Stimulated activated CD4-positive, alpha-beta T cell treated with anti-CD3 and anti-CD28 coated beads, Interleukin-4, amount 100 ng/mL, for 4 hours (primary cell): ENCODE measurements at places on chromosomes 12 and 14.

GRCh38 chr12:57452181-57452936 lies 2.7 kb upstream of the INHBE start:
- DNase-seq: no peak

DNA sequence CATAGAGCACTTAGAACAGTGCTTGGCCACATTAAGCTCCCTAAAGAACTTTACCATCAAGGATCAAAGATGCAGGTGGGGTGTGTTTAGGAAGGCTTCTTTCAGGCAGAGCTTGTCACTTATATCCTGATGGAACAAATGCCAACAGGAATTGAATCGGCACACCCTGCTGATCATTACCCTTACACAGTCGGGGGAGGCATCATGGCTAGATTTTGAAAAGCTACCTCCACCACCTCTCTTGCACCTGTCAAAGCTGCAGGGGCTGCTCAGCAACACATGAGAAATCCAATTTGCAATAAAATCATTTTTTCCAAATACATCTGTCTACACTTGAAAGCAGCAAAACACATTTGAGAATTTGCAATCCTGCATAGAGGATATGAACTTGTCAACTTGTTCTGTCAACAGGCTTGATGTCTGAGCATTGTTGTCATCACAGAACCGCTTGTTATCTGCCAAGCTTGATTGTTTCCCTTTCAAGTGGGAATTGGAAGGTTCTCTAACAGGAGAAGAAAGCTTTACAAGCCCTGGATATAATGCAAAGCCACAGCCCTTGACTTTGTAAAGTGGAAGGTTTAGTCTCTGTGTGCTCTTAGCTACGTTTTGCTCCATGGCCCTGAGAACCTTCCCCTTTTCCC lies 24.6 kb upstream of the TRIM9 start:
- DNase-seq: no peak

GRCh38 chr12:117120787-117121186 lies 21.6 kb upstream of the TESC start:
- no peak for DNase-seq

DNA sequence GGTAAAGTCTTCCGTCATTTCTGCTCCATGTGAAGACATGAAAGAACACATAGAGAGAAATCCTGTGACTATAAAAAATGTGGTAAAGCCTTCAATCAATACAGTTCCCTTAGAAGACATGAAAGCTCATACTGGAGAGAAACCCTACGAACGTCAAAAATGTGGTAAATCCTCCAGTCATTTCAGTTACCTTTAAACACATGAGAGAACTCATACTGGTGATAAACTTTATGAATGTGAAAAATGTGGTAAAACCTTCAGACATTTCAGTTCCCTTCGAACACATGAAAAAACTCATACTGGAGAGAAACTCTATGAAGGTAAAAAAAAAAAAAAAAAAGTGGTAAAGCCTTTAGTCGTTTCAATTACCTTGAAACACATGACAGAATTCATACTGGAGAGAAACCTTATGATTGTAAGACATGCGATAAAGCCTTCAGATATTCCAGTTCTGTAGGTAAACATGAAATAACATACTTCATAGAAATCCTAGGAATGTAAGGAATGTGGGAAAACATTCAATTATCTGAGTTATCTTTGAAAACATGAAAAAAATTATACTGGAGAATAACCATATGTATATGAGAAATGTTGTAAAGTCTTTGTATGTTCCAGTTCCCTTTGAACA lies 60.4 kb downstream of the MAP4K5 start:
- DNase-seq: no peak

DNA sequence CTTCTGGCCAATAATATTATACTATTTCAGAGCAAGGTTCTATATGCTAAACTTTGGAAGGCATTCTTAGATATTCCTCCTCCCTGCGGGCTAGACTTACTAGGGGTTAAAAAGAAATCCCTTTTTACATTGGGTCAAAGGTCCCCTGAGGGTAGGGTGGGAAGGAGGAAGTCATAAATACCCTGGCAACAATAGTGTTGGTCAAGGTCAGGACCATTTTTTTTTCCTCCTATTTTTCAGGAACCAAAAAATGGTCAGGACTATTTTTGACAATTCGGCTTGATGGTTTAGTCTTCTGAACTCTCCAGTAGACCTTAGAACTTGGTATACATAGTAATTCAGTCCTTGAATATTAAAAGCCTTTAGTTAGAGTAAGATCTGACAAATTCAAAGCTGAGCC lies 4.5 kb upstream of the NANOG start:
- DNase-seq: no peak

DNA sequence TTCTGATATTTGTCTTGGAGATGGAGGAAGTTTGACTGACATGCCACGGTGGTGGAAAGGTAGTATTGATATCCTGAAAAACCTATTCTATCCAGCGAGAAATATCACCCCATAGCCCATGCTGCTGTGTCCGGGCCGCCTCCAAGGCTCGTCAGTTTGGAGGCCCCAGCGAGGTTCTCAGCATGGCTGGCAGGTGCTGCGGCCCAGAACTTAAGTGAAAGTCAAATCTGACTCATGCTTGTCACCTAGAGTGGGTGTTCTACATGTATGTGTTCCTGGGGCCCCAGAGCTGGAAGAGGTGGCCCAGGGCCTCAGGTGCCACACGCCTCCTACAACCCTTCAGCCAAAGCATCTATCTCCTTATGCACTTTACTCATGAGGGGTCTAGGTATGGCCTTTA lies 92.9 kb downstream of the GCH1 start:
- DNase-seq: no peak

- DNase-seq: no peak
These were observed 86.9 kb downstream of the RIN3 start for GRCh38 chr14:92600318-92601053.

DNA sequence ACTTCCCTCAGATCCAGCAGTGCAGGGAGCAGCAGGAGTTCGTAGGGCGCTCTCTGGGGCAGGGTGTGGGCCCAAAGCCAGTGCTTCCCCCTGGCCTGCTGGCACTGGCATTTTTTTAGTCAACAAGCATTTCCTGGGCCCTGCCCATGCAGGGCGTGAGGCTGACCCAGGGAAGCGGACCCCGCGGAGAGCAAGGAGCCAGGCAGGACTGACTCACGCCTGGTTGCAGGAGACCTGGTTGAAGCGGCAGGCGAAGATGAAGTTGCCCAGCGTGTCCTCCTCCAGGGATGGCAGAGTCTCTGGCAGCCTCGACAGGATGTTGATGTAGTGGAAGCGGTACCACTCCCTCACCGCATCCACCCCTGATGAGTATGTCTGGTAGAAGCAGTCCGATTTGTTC lies 13.5 kb downstream of the SCNN1A start:
- no peak for DNase-seq

DNA sequence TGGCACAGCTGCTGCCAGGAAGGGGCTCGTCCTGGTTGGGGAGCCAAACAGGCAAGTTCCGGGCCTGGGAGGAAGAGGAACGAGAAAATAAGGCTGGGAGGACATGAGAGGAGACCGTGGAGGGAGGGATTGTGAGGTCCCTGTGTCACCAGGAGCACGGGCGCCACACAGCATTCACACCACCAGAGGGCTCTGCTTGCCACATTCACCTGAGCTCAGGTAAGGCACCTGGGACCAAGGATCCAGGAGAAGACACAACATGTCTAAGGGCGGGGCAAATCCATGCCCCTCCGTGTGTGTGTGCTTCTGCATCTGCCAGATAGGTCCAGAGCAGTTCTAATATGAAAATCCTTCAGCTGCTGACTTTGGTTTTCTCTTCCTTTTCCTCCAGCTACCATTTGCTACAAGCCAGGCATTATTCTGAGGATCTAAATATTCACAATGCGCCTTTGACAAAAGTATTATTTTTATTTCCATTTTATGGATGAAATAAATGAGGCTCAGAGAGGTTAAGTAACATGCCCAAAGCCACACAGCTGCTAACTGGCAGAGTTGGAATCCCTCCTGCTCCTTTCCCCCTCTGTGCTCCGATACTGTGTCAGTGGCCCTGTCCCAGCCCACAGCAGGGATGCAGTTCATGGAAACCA lies 14.6 kb downstream of the RAPGEF3 start:
- DNase-seq: peak; percentile 58

DNA sequence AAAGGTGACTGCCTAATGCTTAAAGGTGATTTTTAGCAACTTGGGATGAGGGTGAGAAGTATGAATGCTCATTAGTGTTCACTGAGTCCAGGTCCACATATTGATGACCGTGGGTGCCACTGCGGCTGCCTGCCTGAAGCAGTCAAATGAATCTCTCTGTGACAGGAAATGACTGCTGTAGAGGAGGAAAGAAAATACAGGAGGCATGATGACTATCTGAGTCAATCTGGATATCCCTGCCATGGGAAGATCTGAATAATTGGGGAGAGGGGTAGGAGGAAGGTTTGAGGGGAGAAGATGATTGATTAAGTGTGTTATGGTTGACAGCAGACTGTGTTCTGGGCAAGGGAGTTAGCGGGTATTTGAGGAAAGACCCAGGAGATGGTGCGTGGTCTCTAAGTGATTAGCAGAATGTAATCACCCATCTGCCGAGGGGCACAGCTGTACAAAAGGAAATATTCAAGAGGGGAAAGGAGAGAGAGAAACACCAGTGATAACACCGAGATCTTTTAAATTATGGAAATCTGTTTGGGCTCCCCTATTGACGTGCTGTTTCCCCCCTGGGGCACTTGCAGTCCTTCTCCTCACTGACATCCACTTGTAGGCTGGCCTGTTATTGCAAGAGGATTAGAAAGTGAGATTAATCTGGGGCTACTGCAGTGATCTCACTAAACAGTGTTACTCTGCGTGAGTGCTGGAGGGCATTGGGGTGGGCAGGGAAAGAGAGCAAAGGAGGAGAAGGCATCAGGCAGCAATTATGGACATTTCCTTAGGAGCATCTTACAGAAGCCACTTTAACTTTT lies 97.7 kb downstream of the AKAP6 start:
- DNase-seq: no peak

GRCh38 chr14:55107766-55108554 lies 21.1 kb upstream of the LGALS3 start:
- peak; percentile 30 for DNase-seq

DNA sequence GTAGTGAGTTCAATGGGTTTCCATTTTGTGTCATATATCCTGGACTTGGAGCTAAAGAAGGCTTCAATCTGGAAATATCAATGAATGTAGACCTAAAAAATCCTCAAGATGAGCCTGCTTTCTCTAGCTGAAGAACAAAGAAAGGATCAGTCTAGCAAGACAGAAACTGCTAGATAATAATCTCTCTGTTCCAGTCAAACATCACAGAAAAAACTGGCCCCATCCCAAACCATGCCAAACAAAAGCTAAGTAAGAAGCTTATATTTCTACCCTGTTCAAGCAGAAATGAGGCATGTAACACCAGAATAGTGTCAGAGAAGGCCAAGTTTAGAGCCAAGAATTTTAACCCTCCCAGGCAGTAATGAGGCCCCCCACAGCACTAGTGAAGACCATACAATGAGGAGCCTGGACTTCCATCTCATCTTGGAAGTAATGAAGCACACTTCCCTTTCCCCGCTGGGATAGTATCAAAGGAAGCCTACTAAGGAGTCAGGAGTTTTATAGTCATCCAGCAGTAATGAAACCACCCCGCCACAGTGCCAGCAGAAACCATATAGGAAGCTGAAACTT lies 95.8 kb downstream of the NELL2 start:
- no peak for DNase-seq

DNA sequence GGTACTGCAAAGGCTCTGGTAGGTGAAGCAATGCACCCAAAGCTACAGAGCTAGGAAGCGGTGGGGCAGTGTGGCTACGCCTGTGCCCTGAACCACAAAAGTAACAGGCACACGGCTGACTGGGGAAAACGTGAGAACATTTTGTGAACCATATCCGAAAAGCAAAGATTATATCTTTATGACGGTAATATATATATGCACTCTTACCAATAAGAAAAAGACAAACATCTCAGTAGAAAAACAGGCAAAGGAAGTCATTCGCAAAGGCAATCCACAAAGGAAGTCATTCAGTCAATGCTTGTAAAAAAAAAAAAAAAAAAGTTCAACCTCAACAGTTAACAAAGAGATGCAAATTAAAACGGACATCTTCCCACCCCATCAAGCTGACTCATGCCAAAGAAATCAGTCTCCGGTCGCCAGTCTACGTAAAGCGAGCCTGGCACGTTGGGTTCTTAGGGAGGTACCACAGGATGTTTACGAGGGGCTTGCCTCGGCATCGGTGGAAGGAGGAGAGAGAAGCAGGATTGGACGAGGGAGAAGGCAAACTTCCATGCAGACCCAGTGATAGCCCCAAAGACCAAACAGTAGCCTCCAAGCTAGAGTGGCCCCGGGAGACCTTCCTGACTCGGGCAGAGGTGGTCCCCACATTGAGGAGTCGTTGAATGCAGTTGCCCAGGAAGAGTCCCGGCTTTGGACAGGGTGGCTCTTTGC lies 39.4 kb upstream of the PPP2R5C start:
- DNase-seq: peak; percentile 76

GRCh38 chr12:94264736-94265485 lies 116.5 kb downstream of the PLXNC1 start:
- DNase-seq: no peak

DNA sequence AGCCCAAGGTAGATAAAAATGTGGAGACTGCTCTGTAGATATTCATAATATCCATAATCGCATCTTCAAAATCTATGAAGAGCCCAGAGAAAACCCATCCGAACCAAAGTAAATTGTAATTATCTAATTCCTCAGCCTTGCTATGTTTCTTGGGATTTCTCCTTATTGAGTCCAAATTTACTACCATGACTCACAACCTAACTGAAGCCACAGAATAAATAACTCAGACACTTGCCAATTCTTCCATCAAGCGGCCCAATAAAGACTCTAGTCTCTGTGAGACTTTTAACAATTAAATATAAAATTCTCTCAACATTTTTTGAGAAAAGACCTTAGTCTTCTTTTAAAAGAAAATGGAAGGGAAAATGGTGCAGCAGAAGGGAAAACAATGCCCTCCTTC lies 409.8 kb downstream of the DAD1 start:
- DNase-seq: no peak

DNA sequence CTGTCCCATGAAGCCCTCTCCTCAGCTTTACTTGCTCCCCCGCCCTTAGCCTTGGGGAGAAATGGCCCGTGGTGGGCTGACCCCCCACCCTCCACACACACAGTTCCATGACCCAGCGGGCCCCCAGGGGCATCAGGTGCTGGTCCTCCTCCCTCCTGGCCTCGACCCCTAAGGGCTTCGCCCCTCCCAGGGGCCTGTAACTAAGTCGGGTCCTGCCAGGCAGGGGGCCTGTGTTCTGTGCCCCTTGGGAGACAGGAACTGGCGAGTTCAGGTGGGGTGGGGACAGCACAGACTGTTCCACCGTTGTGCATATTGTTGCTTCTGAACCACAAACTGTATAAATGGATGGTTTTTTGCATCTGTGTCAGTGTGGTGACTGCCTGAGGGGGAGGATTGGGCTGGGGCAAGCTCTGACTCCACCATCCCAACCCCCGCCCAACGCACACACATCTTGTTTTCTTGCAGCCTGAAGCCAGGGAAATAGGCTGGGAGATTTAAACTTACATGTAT lies 8.8 kb downstream of the TAMALIN start:
- no peak for DNase-seq

- no peak for DNase-seq
These were observed 242.2 kb upstream of the OR4E1 start for GRCh38 chr14:21915826-21916225.
